Regular cardiac myocyte (primary cell): ENCODE measurements at places on chromosomes 13 and 19. TPM values are rescaled to one million over a fixed set of nuclear protein-coding genes. Genes with fewer than 3 reads are reported as not detected.

The LHB gene
- total RNA-seq, result not detected in 2 replicates

The HIF3A gene
- total RNA-seq, result under 0.01 and 1.1 TPM in 2 replicates

The ZNF90 gene
- total RNA-seq, result 0.85 and 1.9 TPM in 2 replicates

The ITPKC gene
- total RNA-seq, result 10.7 and 12.1 TPM in 2 replicates

The FCGBP gene
- total RNA-seq, result 0.38 and 0.85 TPM in 2 replicates

The HS6ST3 gene
- total RNA-seq, result 0.19 and 0.28 TPM in 2 replicates

The SACS gene
- 97.0 and 116 TPM in 2 replicates for total RNA-seq

The PCCA gene
- 31.6 and 53.8 TPM in 2 replicates for total RNA-seq

The RFPL4A gene
- total RNA-seq, result not detected in 2 replicates

The KIR2DL3 gene
- not detected in 2 replicates for total RNA-seq

The C3 gene
- 16.5 and 105 TPM in 2 replicates for total RNA-seq

The TEX26 gene
- total RNA-seq, result under 0.01 and 0.56 TPM in 2 replicates

The SLC25A41 gene
- total RNA-seq, result not detected in 2 replicates

The IRGC gene
- not detected in 2 replicates for total RNA-seq

The PCDH17 gene
- 2.8 and 9.4 TPM in 2 replicates for total RNA-seq

The MATK gene
- total RNA-seq, result under 0.01 TPM in 1 of 2 replicates, not detected in the other

The SIGLEC8 gene
- not detected in 2 replicates for total RNA-seq

The MEIOSIN gene
- total RNA-seq, result not detected in 2 replicates

The MEF2B gene
- under 0.01 and 0.28 TPM in 2 replicates for total RNA-seq

The MEDAG gene
- total RNA-seq, result 32.4 and 95.8 TPM in 2 replicates

The KANK3 gene
- 0.56 and 0.58 TPM in 2 replicates for total RNA-seq

The ATP1A3 gene
- under 0.01 TPM in 1 of 2 replicates, not detected in the other for total RNA-seq

The TPTE2 gene
- total RNA-seq, result not detected in 2 replicates

The FAM216B gene
- total RNA-seq, result not detected in 2 replicates

The ZNF793 gene
- total RNA-seq, result 0.58 and 3.4 TPM in 2 replicates

The SCN1B gene
- 1.3 and 2.3 TPM in 2 replicates for total RNA-seq

The CDKN2D gene
- total RNA-seq, result 6.5 and 12.5 TPM in 2 replicates
